WERI-Rb-1 (cell line): ENCODE measurements at places on chromosomes 1 and 21.

DNA sequence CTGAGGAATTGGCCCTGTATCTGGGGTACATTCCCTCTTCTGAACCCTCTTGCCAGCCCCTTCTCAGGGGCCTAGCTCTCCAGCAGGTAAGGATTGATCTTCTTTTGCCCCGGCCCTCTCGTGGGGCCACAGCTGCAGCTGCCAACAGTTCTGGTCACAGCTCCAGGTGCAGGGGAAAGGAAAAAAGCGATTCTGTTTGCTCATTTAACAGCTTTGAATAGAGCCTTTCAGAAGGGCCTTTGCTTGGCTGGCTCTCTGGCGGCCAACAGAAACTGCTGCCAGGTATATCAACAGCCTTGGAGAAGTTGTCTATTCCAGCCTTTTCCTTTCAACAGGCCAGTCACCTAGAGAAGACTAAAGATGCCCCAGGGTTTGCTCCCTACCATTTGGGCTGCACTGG lies 16.1 kb upstream of the FMOD start:
- no peak for DNase-seq

DNA sequence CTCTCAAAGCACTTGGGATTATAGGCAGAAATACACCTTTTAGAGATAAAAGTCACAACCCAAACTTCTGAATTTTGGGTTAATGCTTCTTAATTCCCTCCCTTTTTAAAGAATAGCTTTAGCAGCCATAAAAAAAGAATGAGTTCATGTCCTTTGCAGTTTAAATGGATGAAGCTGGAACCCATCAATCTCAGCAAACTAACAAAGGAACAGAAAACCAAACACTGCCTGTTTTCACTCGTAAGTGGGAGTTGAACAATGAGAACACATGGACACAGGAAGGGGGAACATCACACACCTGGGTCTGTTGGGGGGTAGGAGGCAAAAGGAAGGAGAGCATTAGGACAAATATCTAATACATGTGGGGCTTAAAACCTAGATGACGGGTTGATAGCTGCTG lies 55.8 kb downstream of the SLC27A3 start:
- no peak for DNase-seq

DNA sequence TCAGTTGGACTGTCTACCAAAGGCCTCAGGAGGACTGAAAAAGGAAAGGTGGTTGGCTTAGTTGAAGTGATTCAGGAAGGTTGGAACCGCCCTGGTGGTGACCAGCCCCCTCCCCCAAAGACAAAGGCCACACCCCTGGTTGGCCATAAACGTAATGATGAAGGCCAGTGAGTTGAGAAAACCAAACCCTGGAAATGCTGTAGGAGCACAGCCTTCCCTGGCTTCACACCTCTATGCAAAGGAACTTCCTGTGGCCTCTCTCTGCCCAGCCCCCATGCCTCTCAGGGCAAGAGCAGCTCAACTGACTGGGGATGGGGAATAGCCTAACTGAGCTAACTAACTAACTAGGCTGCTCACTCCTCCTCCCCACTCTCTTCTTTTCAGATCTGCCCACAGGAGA lies 90.4 kb downstream of the NPHP4 start:
- DNase-seq, result no peak

DNA sequence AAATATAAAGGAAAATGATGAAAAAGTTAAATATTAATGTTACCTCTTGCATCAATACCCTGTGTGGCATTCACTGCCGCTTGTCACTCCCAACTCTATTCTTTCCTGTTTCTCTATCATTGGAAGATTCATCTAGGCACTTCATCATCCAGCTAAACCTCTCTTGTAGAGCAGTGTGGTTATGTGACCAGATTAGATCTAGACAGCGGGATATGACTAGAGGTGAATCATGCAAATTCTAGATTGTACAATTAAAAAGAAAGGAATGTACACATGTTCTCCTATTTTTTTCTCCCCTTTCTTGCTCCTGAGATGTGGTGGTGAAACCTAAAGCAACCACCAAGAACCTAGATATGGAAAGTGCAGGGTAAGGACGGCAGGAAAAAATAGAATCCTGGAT lies 174.1 kb downstream of the LBR start:
- DNase-seq, result no peak

GRCh38 chr1:228937351-228937750 lies 202.1 kb downstream of the RHOU start:
- no peak for DNase-seq

DNA sequence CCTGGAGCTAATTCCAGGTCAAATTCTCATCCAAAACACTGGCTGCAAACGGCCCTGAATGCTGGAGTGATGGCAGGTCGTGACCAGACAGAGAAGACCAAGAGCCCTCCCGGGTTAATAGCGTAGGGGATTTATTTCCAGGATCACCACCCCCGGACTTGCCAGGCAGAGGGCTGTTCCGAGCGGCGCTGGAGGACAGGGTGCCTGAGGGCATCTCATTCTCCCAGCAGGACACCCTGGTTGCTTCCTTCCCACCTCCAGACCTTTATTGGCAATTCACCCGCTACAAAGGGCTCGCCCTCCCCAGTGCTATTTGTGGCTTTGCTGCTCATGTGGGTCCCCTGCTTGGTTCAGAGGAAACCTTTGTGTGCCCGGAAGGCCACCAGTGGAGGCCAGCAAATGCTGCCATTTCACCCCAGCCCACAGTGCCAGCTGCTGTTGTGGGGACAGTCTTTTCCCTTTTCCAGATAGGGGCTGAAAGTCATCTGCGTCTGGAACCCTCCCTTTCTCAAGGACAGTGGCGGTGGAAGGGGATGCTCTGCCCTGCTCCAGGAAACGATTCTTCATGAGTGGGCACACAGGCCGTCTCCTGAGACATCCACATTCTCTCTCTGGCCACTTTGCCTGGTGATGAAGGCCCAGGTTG lies 19.0 kb upstream of the C1orf174 start:
- DNase-seq, result peak; percentile 6

DNA sequence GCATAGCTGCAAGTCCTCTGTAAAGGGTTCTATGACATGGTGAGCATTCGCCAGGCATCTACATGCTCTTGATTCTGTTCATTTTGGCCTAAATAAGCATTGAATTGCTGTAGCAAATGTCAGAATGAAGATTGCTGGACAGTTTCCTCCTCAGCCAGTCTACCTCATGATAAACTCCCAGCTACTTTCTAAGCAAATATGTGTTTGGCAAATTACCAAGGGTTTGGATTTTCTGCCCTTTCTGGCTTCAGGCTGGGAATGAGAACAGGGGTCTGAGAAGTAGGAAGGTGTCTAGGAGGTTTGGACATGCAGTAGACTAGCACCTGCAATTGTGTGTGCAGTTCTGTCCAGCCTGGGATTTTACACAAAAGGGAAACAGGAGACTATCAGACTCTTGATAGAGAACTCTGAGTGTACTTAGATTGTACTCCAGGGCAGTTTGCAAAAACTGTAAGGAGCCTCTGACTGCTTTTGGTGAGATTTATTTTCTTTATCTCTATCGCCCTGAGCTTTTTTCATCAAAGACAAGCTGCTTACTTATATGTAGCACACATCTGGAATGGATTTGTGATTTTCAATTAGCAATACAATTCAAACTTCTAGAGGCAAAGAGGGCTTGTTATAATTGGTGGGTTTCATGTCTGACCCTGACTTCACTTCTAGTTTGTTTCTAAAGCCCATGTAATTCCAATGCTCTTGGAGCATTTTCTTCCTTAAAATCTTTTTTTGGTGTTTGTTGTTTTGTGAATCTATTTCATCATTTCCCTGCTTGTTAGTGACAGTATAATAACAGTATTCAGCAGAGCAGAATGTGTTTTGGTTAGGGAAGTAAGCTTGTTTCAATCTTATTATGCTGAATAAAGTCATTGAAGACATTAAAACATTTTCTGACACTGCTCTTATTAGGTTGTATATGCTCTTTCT lies 150.8 kb downstream of the VPS13D start:
- DNase-seq, result no peak

DNA sequence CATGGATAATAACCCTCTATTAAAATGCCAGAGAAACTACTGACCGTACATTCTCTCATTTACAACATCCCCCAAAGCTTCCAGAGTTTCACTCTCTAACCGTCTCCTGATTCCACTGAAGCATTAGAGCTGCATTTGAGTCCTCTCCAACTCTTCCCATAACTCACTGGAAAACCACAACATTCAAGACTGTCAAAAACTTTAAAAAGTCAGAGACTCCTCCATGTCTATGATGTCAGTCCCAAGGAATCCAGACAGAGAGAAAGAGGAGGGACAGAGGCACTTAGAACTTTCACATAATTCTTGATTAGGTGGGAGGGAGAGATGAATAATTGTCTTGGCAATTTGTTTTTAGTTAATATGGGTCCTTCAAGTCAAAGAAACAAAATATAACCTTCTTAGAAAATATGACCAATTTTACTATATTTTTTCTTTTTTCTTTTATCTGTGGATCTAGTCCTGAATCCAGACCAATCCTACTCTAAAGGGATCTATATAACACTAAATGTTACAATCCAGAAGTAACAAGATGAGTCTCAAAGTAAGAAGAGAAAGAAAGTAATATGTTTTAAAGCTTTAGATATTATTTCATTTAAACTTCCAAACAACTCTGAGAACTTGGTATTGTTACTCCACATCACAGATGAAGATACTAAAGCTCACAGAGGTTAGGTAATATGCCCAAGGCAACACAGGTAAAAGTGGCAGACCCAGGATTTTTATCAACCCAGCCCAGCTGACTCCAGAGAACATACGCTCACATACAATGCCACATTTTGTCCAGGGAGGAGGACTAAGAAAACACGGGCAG lies 23.8 kb downstream of the OTUD7B start:
- no peak for DNase-seq

- no peak for DNase-seq
These were observed 41.8 kb downstream of the FOXD2 start for GRCh38 chr1:47479664-47480063.

DNA sequence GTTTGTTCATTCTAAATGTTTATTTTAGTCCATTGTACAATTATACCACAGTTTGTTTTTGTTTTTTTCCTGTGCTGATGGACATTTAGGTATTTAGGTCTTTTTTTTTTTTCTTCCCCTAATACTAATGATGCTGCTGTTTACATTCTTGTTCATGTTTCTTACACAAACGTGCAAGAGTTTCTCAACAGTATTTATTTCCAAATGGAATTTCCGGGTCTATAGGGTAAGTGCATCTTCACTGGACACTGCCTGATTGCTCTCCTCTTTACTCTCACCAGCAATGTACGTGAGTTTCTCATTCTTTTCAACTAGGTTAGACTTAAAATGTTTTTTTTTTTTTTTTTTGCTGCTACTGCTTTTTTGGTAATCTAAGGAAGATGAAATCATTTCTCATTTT lies 122.7 kb downstream of the PPP1R12B start:
- DNase-seq, result no peak

GRCh38 chr1:224782281-224783000 lies 147.0 kb upstream of the DNAH14 start:
- DNase-seq, result no peak
